B cell (primary cell): ENCODE measurements at places on chromosomes 13 and 19. TPM values are rescaled to one million over a fixed set of nuclear protein-coding genes. Genes with fewer than 3 reads are reported as not detected.

NEK5 gene
- not detected in 2 replicates for total RNA-seq

- H3K4me1 ChIP-seq, result no peaks in the 10 kb centered on the region
- no peaks in the 10 kb centered on the region for H3K27me3 ChIP-seq
- H3K4me3 ChIP-seq, result no peak overlapping the region
- no peak overlapping the region for H3K27ac ChIP-seq
- DNase-seq, result no peak
Measured at GRCh38 chr19:58334691-58335249, 8.0 kb downstream of the ZSCAN22 start.

OR4F17 gene
- total RNA-seq, result 0.80 TPM in 1 of 2 replicates, not detected in the other

POSTN gene
- not detected in 2 replicates for total RNA-seq

DNA sequence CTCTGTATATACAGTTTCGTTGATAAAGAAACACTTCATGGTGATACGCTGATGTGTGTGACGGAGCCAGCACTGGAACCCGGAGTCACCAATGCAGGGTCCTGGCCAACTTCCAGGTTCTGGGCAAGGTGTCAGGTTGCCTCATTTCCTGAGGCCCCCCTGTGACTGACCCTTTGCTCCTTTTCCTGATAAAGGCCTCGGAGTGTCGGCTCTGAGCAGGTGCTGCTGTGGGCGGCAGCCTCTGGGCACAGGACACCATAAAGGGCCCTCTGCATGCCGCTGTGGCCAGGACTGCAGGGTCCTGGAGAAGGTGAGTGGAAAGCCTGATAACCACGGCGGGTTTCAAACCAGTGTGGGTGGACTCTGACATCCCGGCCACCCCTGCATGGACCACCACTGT lies 17.3 kb upstream of the MYDGF start:
- no peak overlapping the region for H3K27ac ChIP-seq
- H3K27me3 ChIP-seq, result no peaks in the 10 kb centered on the region
- H3K4me3 ChIP-seq, result no peak overlapping the region

ZNF284 gene
- total RNA-seq, result 3.3 and 4.9 TPM in 2 replicates

DNA sequence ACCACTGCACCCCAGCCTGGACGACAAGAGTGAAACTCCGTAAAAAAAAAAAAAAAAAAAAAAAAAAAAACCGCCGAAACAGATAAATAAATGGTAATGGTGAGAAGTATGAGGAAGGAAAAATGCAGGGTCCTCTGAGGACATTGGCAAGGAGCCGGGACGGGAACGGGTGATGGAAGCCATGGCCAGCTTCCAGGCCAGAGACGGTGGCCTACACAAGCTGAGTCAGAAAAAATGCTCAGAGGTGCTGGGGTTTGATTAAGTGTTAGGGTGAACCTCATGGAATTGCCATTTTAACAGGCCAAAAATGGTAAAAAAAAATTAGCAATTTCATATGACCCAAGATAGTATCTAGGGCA lies 866 bp upstream of the ZSWIM4 start:
- no peak overlapping the region for H3K27ac ChIP-seq
- H3K4me3 ChIP-seq, result peak overlapping the region; percentile 71
- no peaks in the 10 kb centered on the region for H3K27me3 ChIP-seq
- no peaks in the 10 kb centered on the region for H3K36me3 ChIP-seq
- peaks cover 21% of the 10 kb centered on the region for H3K4me1 ChIP-seq
- no peak for DNase-seq

DNA sequence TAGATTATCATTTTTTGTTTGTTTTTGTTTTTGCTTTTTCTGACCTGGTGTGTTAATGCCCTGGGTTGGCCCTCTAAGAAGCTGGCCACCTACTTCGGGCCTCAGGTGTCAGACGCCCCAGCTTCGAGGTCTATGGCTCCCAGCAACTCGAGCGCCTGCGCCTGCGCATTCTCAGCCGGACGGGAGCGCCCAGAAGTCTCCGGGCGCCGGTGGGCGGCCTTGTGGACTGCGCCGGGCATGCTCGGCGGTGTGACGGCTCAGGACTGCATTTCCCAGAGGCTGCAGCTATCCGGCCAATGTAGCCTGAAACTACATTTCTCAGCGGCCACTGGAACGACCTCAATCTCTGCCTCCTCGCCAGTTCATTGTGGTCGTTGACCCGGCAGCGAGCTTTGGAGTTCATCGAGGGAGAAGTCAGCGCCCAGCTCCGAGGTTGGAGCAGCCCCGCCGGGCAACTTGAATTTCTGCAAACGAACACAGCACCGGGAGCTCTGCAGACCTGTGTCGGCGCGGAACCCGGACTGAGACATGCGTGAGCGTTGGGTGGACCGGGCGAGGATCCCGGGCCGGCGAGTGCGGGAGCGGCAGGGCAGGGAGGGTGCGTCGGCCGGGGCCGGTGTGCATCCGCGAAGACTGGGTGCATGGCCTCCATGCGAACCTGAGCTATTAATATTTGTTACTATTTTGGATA lies at the start of gene ZNF30:
Gene ZNF30, plus strand, starts transcription at position 219 of the 691 bp plus-strand sequence. CDS start 3,045 bp downstream, outside the sequence.
- peaks cover 2% of the 10 kb centered on the region for H3K36me3 ChIP-seq
- H3K4me3 ChIP-seq, result peak within 1 kb of the TSS; percentile 76
- H3K4me1 ChIP-seq, result peaks cover 6% of the 10 kb centered on the region
- H3K27me3 ChIP-seq, result no peaks in the 10 kb centered on the region
- DNase-seq, result peak; percentile 87

- H3K4me1 ChIP-seq, result no peaks in the 10 kb centered on the region
- H3K4me3 ChIP-seq, result no peak overlapping the region
- no peaks in the 10 kb centered on the region for H3K27me3 ChIP-seq
- no peak overlapping the region for H3K27ac ChIP-seq
- DNase-seq, result no peak
- H3K36me3 ChIP-seq, result no peaks in the 10 kb centered on the region
Measured at GRCh38 chr13:61838568-61838967, 422.9 kb upstream of the PCDH20 start.

GRCh38 chr13:18949489-18949761 lies 232.2 kb downstream of the TUBA3C start:
- H3K4me1 ChIP-seq, result no peaks in the 10 kb centered on the region
- DNase-seq, result no peak
- no peaks in the 10 kb centered on the region for H3K27me3 ChIP-seq
- no peak overlapping the region for H3K4me3 ChIP-seq
- no peak overlapping the region for H3K27ac ChIP-seq

PRR36 gene
- not detected in 2 replicates for total RNA-seq

DNA sequence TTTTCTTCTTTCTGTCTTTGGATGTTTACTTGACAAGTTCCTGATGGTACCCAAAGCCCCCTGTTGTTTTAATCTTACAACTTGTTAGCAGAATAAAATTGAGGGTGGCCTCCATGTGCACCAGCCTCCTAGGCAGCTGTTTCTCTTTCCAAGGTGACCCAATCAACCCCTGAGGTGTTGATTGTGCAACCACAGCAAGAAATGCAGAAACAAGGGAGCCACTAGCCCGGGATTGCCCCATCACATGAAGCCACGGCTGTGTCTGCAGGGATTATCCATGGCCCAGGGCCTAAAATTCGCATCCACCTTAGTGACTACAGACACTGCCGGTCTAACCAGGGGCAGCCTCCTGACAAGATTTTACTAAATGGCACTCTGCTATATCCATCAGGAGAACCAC lies 14.4 kb downstream of the CEACAM4 start:
- DNase-seq, result no peak
- peaks cover 23% of the 10 kb centered on the region for H3K27me3 ChIP-seq
- H3K4me1 ChIP-seq, result no peaks in the 10 kb centered on the region
- H3K27ac ChIP-seq, result no peak overlapping the region
- no peaks in the 10 kb centered on the region for H3K36me3 ChIP-seq
- H3K4me3 ChIP-seq, result no peak overlapping the region

FCAR gene
- 0.34 TPM in 1 of 2 replicates, not detected in the other for total RNA-seq

DNA sequence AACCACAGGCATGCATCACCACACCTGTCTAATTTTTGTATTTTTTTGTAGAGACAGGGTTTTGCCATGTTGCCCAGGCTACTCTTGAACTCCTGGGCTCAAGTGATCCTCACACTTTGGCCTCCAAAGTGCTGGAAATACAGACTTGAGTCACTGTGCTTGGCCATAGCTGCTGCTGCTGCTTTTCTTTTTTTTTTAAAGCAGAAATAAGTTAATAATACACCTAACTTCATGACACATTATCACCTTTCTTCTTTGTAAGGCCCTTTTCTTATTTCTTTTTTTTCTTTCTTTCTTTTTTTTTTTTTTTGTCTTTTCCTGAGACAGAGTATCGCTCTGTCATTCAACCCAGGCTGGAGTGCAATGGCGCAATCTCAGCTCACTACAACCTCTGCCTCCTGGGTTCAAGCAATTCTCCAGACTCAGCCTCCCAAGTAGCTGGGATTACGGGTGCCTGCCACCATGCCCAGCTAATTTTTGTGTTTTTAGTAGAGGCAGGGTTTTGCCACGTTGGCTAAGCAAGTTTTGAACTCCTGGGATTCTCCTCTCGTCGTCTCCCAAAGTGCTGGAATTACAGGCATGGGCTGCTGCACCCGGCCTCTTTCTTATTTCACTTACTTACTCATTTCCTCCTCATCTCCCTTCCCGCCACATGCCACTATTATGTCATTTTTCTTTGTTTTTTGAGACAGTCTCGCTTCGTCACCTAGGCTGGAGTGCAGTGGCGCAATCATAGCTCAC lies 8.7 kb downstream of the SHKBP1 start:
- no peak overlapping the region for H3K27ac ChIP-seq
- no peak for DNase-seq
- peaks cover 4% of the 10 kb centered on the region for H3K36me3 ChIP-seq

GRCh38 chr13:80237646-80238045 lies 103.3 kb downstream of the SPRY2 start:
- no peaks in the 10 kb centered on the region for H3K4me1 ChIP-seq
- H3K4me3 ChIP-seq, result no peak overlapping the region
- H3K27me3 ChIP-seq, result no peaks in the 10 kb centered on the region
- H3K27ac ChIP-seq, result no peak overlapping the region
- no peaks in the 10 kb centered on the region for H3K36me3 ChIP-seq

DNA sequence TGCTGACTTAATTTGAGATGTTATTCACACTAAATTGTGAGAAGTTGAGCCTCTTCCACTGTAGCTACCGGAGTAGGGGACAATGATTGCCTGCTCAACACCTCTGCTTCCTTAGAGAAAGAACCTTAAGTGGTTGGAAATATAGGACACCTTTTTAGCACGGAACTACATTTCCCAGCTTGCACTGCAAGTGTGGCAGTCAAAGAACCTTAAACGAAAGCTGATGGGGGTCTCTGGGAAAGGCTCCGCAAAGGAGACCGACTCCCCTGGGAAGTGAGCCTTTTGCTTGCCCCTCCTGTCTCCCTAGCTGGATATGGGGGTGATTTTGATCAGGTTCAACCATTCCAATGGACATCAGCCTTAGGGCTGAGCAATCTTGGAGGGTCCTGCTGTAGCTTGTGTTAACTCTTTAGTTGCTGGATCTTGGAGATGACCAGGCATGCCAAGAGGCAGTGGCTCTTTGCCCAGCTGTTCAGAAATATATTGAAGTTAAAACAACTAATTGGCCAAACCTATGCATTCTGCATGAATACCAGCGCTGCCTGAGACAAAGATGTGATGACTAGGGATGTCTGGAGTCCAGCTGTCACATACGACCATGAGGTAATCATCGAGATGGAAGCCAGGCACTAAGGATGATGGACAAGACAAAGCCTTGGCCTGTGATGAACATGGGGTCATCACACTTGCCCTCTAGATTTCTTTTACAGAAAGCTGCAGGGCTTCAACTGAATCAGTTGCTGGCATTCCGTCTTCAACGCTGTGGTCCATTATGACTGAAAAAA lies 286.5 kb downstream of the FOXO1 start:
- peaks cover 11% of the 10 kb centered on the region for H3K4me1 ChIP-seq
- no peaks in the 10 kb centered on the region for H3K36me3 ChIP-seq
- no peaks in the 10 kb centered on the region for H3K27me3 ChIP-seq

- no peaks in the 10 kb centered on the region for H3K27me3 ChIP-seq
- no peak overlapping the region for H3K4me3 ChIP-seq
- no peaks in the 10 kb centered on the region for H3K4me1 ChIP-seq
Measured at GRCh38 chr13:26112843-26113242, 61.0 kb upstream of the SHISA2 start.

APLP1 gene
- not detected in 2 replicates for total RNA-seq

DNA sequence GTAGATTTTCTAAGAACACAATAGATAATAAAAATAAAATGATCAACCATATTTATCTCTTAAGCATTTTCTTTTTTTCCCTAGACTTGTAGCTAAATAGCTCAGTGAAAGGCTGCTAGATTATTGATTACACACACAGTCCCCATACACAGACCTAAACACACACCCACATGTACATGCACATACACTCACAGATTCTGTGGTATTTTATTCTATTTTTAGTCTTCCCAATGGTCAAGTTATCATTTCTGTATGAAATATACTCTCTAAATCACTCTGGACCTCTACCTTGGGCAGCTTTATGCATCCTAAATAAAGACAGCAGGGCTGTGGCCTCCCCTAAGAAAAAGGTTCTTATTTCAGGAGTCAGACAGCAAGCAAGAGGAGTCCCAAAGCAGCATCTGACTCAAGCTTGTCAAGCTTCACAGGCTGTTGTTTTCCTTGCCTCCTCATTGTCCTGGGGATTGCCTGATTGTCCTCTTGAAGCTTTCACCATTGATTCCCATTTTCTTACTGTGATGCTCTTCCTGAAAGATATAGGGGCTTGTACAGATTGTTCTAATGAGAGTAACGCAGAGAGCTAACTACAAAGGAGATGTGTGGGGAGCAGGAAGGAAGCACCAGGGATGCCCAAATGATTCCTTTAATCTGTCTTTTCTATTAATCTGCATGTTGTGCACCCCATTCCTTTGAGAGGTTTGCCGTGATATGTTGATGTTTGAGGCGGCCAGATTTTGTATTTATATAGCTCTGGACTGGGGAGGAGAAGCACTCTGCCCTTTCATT lies 986.5 kb downstream of the PCDH17 start:
- no peaks in the 10 kb centered on the region for H3K4me1 ChIP-seq
- H3K27ac ChIP-seq, result no peak overlapping the region
- no peaks in the 10 kb centered on the region for H3K36me3 ChIP-seq
- H3K27me3 ChIP-seq, result no peaks in the 10 kb centered on the region

DNA sequence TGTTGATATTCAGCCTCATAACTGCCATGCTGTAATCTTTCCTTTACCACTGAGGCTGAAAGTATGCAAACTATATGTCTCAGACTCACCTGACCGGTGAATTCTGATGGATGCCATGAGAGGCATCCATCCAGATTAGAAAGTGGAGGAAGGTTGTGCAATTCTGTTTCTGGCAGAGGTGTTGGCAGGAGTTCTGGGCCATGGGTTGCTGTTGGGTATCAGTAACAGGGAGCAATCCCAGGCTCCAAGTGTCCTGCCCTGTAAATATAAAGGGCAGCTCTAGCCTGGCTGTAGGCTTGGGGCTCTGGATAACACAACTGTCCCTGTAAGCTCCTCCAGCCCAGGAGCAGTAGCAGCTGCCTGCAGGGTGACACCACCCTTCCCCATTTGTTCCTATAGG lies 77.4 kb upstream of the ABCC4 start:
- no peaks in the 10 kb centered on the region for H3K4me1 ChIP-seq
- H3K27ac ChIP-seq, result no peak overlapping the region
- peaks cover 6% of the 10 kb centered on the region for H3K27me3 ChIP-seq
- no peak overlapping the region for H3K4me3 ChIP-seq
- H3K36me3 ChIP-seq, result no peaks in the 10 kb centered on the region
- no peak for DNase-seq
